Bronchial epithelial cell (primary cell): ENCODE measurements at places on chromosomes 6 and 20. TPM values are rescaled to one million over a fixed set of nuclear protein-coding genes. Genes with fewer than 3 reads are reported as not detected.

GRCh38 chr6:42436825-42437224 lies 14.9 kb downstream of the TRERF1 start:
- no peak for DNase-seq

DNA sequence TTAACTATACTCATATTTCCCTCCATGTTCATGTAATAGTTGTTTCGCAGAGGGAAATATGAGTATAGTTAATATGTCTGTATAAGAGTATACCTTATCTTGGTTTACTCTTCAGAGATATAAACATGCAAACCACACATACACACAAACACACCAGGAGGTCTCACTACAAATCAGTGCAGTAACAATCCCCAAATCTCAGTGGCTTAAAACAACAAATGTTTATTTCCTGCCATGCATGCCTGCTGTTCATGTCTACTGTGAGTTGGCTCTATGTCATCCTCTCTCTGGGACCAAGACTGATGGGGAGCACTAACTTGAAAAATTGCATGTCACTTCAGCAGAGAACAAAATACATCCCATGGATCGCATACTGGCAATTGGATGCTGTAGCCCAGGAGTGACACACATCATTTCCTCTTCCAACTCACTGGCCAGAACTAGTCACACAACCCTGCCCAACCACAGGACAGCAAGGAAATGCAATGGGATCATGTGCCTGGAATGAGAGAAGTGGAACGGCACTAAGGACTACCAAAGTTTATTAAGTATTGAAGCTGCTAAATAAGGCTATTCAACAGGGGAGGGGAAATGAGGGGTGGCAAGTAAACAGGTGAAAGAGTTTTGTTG lies 89.0 kb upstream of the DTNBP1 start:
- DNase-seq = no peak

- DNase-seq = no peak
Observed at GRCh38 chr20:32134026-32134425, 24.5 kb downstream of the TM9SF4 start.

DNA sequence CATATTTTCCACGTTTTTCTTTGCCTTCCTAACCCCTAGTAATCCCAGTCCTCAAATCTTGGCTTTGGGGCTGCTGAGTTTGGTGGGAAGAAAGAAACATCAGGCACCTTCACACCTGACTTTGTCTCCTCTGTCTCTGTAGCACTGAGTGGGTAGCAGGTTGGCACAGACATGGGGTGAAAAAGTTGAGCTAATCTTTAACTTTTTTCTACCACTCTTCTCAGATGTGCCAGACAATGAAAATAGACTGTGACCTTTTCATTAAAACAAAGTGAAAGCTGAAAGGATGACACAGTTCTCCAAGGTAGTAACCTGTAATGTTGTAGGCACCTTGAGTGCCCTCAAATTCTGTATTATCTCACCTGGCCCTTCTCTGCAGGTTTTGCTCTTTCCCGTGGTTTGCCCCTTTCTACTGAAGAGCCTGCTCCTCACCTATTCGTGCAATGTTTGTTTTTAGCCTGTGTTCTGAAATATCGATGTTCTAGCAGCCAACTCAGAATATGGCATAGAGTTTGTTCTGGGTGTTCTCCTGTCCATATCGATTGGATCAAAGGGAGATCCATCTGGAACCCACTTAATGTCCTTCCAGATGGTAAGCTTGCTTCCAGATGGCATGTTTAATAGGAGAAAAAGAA lies 57.8 kb upstream of the ATXN1 start:
- DNase-seq = no peak

DNA sequence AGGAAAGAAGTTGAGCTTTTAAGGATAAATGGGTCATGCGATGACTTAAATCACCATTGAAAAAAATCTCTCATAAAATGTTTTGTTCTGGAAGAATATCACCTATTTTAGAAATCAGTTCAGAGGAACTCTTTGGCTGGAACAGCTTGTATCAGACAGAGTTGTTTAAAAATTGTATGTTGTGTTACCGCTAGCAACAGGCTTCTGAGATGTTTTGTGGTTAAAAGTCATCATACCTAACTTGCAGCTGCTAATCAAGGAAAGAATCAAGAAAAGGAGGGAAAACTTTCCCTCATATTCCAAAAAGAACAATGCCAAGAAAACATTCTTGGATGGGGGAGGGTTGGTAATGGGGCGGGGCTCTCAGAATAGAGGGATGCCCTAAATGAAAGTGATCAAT lies 220.7 kb upstream of the CITED2 start:
- no peak for DNase-seq

DNA sequence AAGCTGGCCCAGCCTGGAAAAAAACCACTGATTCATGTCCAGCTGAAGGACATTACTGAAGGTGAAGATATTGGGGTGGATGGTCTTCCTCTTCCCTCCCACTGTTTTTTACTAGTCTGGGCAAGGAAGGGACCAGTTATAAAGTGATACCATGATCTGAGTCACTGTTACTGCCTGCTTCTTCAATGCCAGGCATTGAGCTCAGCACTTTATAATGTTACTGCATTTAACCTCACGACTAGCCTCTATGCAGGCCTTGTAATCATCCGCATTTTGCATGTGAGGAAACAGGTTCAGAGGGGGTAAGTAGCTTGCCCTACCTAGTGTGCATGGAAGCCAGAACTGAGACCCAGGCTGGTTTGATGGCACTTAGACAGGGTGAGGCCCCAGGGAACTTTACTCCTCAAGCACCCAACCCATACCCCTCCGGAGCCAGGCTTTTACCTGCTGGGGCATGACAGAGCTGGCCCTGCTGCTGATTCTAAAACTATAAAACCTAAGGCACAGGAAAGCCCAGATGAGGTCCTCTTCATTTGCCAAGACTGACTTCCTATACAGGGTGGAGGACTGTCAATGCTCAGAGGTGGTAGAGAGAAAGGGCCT lies 11.0 kb upstream of the KCNK5 start:
- peak; percentile 58 for DNase-seq

DNA sequence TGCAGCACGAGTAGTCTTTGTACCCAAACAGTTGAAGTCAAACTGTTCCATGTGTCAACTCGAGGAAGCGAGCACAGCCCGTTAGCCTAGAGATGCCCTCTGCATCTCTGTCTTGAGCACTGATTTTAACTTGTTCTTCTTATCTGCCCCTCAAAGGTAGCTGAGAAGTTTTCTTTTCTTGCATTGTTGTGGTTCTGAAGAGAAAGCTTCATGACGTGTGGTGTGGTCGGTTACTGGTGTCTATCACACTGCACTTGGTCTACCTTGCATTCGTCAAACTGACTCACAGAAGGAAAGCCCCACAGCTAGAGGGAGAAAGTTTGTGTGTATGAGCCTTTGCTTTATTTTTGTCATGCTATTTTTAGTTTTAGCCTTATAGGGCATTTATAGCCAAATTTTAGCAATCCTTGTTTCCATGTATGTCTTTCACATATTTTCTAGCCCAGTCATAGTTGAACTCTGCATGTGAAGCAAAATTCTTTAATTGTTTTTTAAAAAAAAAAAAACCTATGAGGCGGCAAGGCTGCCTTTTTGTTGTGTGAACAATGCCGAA lies 115.1 kb downstream of the JAG1 start:
- DNase-seq = peak; percentile 93

- DNase-seq = no peak
Observed at GRCh38 chr20:16066571-16066970, 506.7 kb downstream of the KIF16B start.

- DNase-seq = no peak
Observed at GRCh38 chr6:56715741-56716140, 73.1 kb upstream of the DST start.

DNA sequence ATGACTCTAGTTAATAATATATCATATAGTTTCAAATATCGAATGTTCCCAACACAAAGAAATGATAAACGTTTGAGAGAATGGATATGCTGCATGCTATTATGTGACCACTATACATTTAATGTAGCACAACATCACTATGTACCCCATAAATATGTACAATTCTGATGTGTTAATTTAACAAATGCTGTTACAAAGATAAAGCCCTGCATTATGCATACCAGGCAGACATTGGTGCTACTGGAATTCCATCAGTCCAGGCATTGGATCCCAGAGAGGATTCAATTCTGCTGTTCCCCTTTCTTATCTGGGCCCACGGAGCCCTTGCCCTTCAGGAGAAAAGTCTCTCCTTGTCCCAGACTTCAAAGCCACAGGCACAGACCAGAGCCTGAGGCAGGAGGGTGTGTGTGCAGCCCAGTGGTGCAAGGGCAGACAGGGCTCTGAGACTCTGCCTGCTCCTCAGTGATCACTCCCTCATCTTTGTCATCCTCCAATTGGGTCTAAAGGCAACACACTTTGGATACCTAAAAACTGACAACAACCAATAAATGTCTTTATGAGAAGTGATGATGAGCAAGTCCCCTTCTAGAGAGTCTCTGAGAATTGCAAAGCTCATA lies 45.2 kb downstream of the PSMG4 start:
- no peak for DNase-seq

- no peak for DNase-seq
Observed at GRCh38 chr20:43979576-43980105, 65.0 kb downstream of the TOX2 start.

DNA sequence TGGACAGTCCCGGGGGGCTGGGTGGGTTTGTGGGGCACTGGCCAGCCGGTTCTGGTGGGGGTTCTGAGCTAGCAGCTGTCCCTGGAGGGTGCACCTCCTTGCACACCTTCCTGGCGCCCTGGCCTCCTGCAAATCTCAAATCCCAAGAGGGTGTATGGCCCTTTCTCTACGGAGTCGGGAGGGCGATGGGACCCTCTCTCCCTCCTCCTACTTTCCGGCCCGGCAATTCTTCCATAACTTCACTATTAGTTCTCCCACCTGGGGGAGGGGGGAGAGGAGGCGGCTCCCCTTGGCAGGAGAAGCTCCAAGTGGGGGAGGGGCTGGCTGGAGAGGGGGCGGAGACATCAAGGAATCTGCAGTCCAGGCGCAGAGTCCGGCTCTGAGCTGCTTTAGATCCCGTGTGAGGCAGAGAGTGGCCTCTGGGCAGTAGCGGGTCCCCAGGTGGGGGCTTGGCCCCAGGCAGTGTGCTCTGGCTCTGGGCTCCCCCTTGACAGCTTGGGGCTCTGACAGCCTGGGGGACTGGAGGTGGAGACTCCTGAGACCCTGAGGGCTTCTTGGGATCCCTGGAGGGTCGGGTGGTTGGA lies 1.4 kb upstream of the LAMA5 start:
- DNase-seq = no peak

DNA sequence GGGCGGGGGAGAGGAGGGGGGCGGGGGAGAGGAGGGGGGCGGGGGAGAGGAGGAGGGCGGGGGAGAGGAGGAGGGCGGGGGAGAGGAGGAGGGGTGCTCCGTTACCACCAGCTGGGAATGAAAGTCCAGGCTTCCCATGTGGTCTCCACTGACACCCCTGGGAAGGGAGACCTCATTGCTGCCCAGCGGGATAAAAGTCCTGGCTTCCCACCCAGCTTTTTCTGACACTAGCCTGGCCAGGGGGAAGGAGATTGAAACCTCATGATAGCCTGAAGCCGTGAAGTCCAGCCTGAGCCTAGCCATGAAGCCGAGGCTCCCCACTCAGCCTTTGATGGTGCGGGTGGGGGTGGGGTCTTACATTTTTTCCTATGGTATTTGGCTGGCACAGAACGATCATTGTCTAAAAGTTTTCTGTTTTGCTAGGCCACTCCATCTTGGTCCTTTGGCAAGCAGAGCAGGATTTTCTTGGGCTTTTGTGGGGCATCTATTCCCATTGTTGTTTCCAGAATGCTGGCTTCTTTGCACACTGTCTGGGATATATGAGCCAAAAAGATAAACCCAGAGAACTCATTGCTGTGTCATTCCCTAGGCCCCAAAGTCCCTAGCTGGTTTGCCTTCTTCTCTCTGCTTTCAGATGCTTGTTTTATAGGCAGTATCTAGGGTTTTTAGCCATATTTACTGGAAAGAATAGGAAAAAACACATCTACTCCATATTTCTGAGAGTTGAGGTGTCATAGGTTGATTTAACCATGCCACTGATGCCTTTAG lies 67.9 kb upstream of the RNF24 start:
- DNase-seq = no peak

DNA sequence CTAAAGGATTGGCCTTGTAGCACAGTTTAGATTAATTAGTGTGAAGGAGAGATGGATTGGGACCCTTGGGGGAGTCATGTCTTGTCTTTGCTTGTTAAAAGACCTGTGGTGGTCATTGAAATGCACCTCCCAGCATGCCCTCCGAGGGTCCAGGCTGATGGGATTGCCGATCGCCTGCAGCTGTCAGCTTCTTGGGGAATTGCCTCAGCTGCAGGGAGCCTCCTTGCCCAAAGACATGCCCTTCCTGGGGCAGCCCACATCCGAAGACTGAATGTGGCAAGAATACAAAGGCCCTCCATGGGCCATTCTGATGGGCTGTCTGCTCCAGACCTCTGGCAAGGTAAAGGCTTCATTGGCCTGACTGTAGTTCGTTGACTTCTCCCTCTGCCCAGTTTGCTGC lies 150.7 kb downstream of the FARS2 start:
- no peak for DNase-seq

- no peak for DNase-seq
Observed at GRCh38 chr20:51667002-51667408, 101.2 kb downstream of the ATP9A start.

DNA sequence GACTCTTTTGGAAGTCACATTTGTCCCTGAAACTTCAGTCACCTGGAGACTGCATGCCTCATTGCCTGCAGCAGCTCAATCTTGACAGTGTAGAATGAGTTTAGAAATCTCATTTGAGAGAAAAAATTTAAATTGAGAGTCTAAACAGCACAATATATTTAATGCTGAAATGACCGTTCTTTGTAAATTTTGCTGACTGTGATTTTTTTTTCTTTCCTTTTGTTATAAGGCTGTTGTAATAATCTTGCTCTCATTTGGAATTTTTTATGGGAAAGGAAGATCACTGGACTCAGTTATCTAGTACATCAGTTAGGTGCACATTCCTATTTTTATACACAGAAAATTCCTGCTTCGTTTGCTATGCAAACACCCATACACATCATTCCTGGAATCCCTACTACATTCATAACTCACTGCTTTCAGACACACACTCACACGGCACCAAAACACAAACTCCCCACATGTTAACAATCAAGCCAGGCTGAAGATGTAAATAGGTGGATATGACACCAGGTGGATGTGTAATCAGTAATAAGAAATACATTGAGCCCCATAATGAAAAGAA lies 43.8 kb downstream of the PTCHD4 start:
- no peak for DNase-seq

- DNase-seq = no peak
Observed at GRCh38 chr6:108453601-108454185, 107.0 kb upstream of the FOXO3 start.

Gene CCM2L
- not detected in 2 replicates for total RNA-seq

Gene BTN1A1
- not detected in 2 replicates for total RNA-seq

Gene CD24
- 911 and 1,344 TPM in 2 replicates for total RNA-seq

Gene SH3BGRL2
- total RNA-seq = 15.0 and 30.6 TPM in 2 replicates

Gene EMILIN3
- total RNA-seq = not detected in 2 replicates

Gene RHAG
- total RNA-seq = not detected in 2 replicates
